ENCODE measurements at places on chromosomes 4 and X. TPM values are rescaled to one million over a fixed set of nuclear protein-coding genes. Genes with fewer than 3 reads are reported as not detected.

DNA sequence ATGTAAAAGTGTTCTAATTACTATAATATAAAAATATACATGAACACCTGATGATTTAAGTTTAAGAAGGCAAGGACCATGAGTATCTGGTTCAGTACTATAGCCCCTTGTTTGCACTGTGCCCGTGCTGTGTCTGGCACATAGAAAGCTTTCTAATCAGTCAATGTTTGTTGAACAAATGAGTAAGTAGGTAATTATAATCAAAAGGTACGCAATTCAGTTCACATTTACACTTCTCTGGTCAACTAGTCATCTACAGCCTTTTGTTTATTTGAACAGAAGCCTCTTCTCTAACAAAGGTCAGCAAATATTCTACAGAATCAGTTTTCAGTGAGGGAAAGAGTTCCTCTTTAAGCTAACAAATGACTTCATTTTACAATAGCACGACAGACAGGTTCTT lies 523.3 kb downstream of the SMARCA1 start:
- DNase-seq, result no peak

GRCh38 chr4:184506527-184507121 lies 32.3 kb upstream of the IRF2 start:
- no peak for DNase-seq

- DNase-seq, result no peak
Observed at GRCh38 chrX:146278381-146278780, 460.8 kb downstream of the SLITRK2 start.

GRCh38 chr4:53702334-53703266 lies 111.3 kb upstream of the LNX1 start:
- DNase-seq, result peak; percentile 65

GRCh38 chrX:29690061-29690460 lies 525.3 kb upstream of the MAGEB2 start:
- DNase-seq, result no peak

DNA sequence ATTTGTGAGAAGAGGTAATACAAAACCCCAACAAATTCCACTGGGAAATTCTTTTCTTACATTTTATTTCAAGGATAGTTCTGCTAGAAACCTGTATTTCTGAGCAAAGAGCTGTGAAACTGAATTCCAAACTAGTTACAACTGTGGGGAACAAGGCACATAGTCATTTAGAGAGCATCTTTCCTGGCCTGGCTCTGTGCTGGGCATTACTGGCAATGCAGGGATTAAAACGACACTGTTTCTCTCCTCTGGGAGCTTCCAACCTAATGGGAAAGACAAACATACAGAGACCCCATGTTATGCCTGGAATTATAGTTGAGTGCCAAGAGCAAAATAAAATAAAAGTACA lies 36.5 kb downstream of the SUPT20HL1 start:
- no peak for DNase-seq

DNA sequence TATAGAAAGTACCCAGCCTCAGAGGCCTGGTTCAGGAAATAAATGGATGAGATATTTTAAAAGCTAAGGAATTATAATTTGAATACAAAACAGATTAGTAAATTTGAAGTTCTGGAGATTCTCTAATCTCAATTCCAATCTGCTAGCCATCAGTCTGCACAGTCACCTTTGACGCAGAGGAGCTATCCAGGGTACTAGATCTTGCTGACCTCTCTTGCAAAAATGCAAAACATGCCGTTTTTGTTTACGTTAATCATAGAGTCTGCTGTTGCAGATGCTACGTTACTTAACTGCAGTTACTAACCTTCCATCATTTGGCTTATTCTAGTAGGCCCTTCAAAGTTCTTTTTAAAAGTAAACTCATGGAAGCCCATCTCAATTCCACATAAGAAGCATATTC lies 10.4 kb downstream of the CCSER1 start:
- DNase-seq, result no peak

DNA sequence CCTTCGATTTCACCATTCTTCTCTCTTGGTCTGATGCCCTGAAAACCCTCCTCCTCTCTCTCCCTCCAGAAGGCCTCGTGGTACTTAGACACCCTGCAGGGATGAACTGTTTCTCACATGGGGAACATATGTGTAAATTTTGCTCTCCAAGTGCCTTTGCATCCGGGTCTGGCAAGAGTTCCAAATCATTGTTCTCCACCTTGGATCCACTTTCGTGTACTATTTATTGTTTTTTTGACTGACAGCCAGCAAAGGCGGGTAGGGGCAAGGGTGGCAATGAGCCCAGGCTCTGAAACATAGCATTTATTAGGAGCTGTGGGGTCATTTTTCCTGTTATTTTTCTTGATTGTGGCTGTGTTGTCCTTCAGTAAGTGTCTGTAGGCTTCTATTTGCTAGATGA lies 81.7 kb downstream of the RTL5 start:
- no peak for DNase-seq

- DNase-seq, result no peak
Observed at GRCh38 chr4:165680821-165681220, 192.2 kb upstream of the TLL1 start.

DNA sequence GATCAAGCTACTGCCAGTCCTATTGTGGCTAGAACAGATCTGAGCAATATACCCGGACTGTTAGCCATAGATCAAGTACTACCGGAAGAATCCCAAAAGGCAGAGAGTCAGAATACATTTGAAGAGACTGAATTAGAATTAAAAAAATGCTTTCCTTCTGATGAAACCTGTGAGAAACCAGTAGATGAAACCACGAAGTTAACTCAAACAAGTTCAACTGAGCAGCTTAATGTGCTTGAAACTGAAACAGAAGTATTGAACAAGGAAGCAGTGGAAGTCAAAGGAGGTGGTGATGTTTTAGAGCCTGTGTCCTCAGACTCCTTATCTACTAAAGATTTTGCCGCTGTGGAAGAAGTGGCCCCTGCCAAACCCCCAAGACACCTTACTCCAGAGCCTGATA lies 46.8 kb downstream of the WDR44 start:
- DNase-seq, result no peak

DNA sequence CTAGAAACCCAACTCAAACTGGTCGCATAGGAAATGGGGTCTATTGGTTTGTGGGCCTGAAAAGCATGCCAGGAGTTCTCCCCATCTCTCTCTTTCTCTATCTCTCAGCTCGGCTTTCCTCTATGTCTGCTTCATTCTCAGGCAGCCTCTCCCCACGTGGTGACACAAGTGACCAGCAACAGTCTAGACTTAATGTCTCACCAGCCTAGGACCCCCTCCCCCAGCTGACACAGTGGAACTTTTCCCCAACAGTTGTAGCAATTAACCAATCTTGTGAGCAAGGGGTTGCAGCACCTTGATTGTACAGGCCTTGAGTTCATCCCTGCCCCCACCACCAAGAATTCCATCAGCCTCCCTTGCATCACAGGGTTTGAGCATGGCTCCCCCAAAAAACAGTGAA lies 159.8 kb upstream of the KIT start:
- no peak for DNase-seq

DNA sequence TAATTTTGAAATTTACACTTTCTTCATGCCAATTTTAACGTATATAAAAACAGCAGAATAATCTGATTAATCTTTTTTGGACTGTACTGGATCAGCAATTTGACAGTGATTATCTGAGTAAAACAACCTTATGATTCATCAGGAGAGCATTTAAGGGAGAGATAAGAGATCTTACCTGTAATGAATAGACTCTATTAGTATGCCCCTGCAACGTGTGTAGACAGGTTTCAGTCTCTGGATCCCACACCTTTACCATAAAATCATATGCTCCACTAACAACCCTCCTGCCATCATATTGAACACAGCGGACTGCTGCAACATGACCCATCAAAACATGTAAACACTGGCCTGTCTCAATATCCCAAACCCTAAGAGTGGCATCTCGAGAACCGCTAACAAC lies 210.1 kb downstream of the FBXW7 start:
- no peak for DNase-seq

- no peak for DNase-seq
Observed at GRCh38 chr4:2285613-2286381, 23.9 kb upstream of the MXD4 start.

DNA sequence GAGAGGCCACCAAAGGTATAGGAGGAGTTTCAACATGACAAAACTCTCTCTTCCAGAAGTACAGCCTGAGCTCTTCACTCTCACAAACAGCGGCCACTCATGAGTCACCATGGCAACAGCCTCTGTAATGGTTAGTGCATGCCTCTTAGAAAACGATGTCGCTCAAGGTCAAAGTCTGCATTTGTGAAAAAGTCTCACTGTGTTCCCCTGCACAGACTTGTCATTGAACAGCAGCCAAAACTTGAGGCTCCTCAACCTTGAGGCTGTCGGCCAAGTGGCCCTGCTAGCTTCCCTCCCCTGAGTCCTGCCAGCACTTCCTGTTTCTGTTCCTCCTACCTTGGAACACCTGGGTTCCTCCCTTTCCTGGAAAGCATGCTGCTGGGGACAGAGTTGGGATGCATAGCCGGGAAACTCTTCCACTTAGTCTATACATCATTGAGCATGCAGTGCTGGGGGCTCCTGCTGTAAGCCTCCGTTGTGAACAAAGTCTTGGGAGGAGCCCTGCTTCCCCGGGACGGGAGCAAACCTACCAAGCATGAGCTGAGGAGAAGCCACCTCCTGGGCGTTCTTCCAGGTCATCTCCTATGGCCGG lies 66.6 kb downstream of the ING2 start:
- DNase-seq, result peak; percentile 22

- DNase-seq, result no peak
Observed at GRCh38 chr4:110034026-110034393, 121.3 kb downstream of the EGF start.

DNA sequence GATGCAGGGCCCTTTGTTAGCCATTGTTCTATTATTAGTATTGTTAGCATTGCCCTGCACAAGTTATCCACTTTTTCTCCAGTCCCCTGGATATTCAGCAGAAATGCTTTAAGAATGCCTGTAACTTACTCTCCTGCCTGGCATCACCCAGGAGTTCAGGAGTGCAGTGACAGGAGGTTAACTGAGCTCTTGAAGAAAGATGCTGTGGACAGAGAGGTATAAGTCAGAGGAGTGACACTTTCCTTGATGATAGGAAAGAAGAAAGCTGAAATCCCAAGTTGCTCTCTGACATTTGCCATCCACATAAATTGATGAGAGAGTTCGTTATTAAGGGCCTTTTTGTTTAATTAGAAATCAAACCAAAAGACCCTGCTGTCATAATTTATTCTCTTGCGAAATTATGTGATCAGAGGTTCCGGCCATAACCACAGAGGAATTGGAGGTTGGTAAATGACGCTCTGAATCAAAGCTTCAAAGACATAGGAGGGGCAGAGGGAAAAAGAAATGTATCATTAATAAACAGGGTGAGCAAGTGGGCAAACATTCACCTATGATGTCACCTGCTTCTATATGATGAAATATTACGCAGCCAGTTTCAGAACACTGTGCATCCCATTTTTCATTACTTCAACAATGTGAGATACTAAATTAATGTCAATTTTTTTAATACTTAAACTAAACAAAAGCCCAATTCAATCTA lies 230.2 kb upstream of the JADE1 start:
- DNase-seq, result no peak

GRCh38 chrX:150926304-150926703 lies 27.8 kb upstream of the CD99L2 start:
- no peak for DNase-seq

- no peak for DNase-seq
Observed at GRCh38 chrX:45719751-45720501, 519.2 kb upstream of the DIPK2B start.

- no peak for DNase-seq
Observed at GRCh38 chr4:182017038-182017437, 226.2 kb upstream of the TENM3 start.

DNA sequence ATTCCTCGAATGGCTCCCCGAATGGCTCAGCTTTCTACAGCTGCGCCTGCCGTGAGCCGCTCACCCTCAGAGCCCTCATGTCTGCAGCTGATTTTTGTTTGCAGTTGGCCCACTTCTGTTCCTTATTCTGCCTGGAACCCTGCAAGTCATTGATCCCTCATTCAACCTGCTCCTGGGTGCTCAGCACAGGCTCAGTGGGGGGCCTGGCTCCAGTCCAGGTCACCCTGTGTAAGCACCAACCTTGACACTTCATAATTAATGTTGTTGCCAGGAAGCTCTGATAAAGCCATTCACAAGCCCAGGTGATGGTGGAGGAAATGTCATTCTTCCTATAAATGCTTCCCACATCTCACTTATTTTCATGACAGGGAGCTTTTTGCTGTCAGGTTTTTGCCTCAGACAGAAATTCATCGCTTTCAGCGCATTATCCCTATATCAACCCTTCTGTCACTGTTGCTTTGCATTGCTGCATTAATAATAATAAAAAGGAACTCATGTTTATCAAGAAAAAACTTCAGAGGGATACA lies 85.7 kb downstream of the F11 start:
- DNase-seq, result no peak

GRCh38 chr4:6002492-6002833 lies 15.8 kb downstream of the C4orf50 start:
- no peak for DNase-seq

DNA sequence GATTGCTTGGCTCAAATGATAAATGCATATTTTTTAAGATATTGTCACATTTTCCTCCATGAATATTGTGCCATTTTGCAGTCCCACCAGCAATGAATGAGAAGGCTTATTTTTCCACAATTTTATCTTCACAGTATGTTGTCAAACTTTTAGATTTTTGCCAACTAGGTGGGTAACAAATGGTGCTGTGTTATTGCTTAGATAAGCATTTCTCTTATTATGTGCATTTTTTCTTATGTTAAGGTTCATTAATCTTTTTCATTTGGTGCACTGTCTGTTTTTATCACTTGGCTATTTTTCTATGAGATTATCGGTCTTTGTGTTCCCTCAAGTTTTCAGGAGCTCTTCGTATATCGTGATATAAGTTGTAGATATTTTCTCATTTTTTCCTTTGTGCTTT lies 13.4 kb upstream of the AFM start:
- no peak for DNase-seq

DNA sequence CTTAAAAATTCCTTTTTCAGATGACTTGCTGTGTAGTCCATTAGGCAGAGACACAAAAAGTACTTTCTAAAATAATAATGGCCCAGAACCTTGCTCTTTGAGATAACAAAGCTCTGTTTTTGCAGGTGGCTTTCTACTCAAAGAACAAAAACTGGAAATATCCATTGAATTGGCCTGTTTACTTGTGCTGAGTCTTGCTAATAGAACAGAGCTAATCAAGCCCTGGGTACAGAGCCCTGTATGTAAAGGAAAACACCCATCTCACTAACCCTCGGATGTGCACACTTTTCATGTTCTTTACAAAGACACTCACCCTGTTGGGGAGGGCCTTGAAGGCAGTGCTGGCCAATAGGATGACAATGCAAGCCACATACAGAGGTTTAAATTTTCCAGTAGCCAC lies 27.0 kb upstream of the LNX1 start:
- no peak for DNase-seq

The ANK2 gene
- polyA plus RNA-seq, result 62.1 TPM

The SOX3 gene
- polyA plus RNA-seq, result not detected

The AFM gene
- 18.5 TPM for polyA plus RNA-seq

The TLR8 gene
- polyA plus RNA-seq, result 0.29 TPM

The PLXNB3 gene
- polyA plus RNA-seq, result 1.0 TPM

The SLITRK4 gene
- 14.7 TPM for polyA plus RNA-seq

The XAGE2 gene
- not detected for polyA plus RNA-seq

The TCEAL9 gene
- polyA plus RNA-seq, result 240 TPM

The ZXDA gene
- polyA plus RNA-seq, result 5.1 TPM

The FGFBP1 gene
- not detected for polyA plus RNA-seq

The USP17L29 gene
- not detected for polyA plus RNA-seq

The ALB gene
- polyA plus RNA-seq, result 2.3 TPM

The COL25A1 gene
- polyA plus RNA-seq, result 14.5 TPM

The NLGN3 gene
- polyA plus RNA-seq, result 3.9 TPM
